ENCODE measurements at places on chromosomes 1 and 21.

- DNase-seq = peak; percentile 84
Observed at GRCh38 chr1:151594143-151594625, 17.7 kb upstream of the SNX27 start.

- DNase-seq = no peak
Observed at GRCh38 chr1:206887701-206888100, 9.5 kb upstream of the IL24 start.

DNA sequence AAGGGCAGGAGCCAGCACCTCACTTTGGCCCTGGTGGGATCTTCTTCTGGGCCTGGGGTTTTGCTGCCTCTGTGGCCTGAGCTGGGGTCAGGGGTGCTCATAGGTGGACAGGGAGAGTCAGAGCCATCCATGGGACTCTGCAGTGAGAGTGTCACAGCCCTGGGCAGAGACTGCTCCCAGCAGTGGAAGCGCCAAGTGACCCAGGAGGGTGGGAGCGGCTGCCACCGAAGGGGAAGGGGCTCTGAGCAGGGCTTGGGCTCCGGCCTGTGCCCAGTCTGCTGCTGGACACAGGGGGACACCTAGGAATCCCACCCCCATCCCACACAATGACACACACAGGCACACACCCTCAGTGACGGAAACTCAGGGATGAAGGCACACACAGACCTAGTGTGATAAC lies 368 bp downstream of the CLCNKB start:
- no peak for DNase-seq

DNA sequence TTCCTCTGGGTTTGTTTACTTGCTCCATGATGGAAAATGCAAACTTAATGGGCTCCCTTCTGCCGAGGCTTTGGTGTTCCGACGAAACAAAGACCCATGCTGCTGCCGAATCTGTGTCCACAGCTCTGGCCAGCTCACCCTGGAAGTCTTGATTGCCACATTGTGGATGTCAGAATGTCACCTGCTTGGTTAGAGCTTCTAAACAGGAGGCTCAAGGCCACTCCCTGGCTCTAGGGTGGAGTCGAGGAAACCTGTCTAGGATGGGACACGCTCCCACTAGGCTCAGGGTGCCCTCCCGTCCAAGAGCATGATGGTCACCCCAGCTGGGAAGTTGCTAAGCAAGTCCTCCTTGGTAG lies 279.3 kb upstream of the VAMP3 start:
- no peak for DNase-seq

GRCh38 chr1:7462617-7463016 lies 308.5 kb upstream of the VAMP3 start:
- no peak for DNase-seq

DNA sequence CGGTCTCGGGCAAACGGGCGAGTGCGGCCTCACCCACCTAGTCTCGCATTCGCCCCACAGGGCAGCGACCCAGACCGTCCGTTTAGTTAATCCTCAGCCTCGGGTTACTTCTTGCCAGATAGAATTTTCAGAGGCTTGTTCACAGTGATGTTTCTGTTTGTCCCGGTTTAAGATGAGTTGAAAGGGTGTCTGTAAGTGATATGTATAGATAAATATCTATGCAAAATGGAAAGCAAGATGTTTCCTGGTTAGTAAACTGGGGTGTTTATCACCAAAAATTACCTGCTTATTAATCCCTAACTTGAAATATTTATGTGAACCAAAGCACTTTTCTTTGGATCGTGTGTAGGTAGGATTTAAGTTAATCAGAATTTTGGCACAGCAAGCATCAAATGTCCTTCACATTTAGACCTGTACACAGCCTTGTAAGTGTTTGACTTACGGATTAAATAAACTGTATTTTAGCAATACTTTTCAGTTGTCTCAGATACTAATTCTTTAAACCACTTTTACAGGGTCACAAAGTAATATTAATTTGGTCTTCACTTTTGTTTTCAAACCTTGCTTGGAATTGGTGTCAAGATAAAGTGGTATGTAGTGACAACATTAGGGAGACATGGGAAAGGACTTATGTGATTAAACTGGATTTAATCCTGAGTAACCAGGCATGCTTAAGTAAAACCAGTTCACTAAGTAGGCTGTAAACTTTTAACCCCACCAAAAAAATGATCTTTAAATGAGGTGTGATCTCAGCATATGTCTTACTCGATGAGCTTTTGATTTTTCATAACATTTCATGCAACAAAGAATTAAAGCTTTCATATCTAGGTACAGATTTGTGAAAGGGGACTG lies 914 bp downstream of the ZNF326 start:
- no peak for DNase-seq

GRCh38 chr21:16550917-16551741 lies 821.3 kb downstream of the USP25 start:
- no peak for DNase-seq

DNA sequence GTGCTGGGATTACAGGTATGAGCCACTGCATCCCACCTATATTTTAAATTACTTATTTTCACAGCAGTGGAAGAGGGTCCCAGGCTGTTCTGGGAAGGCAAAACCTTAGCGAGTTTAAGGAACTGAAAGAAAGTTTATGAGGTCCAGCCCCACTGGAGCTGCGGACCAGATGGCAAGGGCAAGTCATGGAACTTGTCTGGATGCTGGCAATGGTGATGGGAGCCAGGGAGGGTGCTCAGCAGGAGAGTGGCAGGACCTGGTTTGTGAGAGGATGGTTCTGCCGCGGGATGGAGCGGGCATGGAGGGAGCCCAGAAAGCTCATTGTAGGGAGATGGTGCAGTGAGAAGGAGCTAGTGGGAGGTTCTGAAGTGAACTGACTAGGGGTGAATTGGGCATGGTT lies 50.6 kb upstream of the SLC45A1 start:
- no peak for DNase-seq

GRCh38 chr1:156025876-156026275 lies 5.1 kb upstream of the SSR2 start:
- peak; percentile 15 for DNase-seq

GRCh38 chr1:203986887-203987461 lies 85.9 kb upstream of the SOX13 start:
- no peak for DNase-seq

DNA sequence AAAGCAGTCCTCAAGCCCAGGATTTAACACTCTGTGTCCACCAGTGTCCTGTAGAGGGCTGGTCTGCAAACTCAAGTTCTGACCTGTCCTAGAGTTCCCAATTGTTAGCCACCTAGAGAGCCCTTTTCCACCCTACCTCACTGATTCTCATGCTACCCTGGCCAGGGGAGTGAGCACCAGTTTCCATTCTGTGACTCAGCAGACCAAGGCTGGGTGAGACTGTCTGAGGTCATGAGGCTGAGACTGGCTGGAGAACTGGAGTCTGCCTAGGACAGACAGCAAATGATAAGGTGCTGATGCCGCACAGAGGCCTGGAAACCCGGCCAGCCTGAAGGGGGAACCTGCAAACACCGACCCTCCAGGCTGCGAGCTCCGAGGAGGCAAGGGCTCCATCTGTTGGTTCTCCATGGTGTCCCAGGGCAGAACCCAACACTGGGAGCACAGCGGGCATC lies 13.7 kb downstream of the GLIS1 start:
- no peak for DNase-seq

- DNase-seq = no peak
Observed at GRCh38 chr1:112841825-112842224, 114.2 kb downstream of the SLC16A1 start.

DNA sequence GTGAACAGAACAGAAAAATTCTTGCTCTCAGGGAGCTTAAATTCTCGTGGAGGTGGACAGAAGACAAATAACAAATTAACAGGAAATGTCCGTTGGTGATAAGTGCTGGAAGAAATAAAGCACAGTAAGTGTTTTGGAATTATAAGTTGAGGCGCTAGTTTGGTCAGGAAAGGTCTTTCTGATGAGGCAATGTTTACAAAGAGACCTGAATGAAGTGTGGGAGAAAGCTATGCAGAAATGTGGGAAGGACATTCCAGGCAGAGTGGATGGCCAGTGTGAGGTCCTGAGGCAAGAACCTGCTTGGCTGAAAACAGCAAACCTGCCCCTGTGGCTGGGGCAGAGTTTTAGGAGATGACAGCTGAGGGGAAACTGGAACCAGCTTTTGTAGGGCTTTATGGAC lies 23.3 kb downstream of the NGF start:
- no peak for DNase-seq

GRCh38 chr1:3852711-3853485 lies 4.1 kb downstream of the CEP104 start:
- DNase-seq = no peak

DNA sequence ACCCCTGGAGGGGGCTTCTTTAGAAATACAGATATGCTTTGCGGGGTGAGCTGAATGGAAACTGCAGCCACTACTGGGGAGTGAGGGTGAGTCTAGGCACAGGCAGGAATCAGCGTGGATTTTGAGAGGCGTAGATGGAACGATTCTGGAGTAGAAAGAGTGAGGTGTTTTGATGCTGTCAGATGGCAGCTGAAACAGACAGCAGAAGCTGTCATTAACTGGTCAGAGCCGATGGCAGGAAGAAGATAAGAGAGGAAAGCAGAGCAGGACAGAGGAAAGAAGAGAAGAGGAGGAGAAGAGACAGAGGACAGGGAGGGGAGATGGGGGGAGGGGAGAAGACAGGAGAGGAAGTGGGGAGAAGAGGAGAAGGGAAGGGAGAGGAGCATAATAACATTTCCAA lies 138.5 kb downstream of the LRIG2 start:
- no peak for DNase-seq

- no peak for DNase-seq
Observed at GRCh38 chr1:185537596-185537995, 196.6 kb upstream of the HMCN1 start.

DNA sequence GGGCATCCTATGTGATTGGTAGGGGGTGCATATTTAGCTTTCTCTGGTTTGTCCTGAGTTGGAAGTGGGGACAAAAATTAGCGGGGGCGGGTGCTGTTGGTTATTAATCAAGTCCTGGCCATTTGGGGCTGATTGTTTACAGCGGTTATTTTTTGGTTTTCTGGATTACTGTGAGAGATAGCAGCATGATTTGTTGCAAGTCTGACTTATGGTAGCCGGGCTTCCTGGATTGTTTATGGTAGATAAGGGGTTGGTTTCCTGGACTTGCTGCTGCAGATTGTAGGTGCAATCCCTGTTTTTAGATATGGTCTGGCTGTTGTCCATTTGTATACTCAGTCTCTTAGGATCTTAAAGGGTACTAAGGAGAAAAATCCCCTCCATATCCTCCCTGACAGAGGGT lies 12.1 kb upstream of the PROK1 start:
- no peak for DNase-seq

- no peak for DNase-seq
Observed at GRCh38 chr1:82455342-82455741, 654.6 kb downstream of the ADGRL2 start.

- no peak for DNase-seq
Observed at GRCh38 chr1:25118546-25118945, 113.8 kb downstream of the SYF2 start.

DNA sequence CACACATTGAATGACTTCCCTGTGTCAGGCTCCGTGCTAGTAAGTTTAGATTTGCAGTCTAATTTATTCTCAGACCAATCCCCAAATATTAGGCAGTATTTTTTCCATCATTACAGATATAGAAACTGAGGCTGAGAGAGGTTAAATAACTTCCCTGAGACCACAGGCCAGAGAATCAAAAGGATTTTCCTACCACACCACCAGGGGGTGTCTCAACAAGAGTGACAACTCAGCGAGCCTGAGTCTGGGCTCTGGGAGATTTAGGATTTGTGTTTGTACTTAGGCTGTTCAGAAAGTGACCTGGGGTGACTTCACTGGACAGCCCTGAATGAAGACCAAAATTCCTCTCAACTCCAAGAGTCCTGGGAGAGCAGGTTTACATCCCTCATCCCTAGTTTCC lies 13.3 kb upstream of the LCE5A start:
- DNase-seq = no peak

GRCh38 chr1:66443793-66444192 lies 90.2 kb upstream of the SGIP1 start:
- DNase-seq = no peak

GRCh38 chr1:235008239-235008638 lies 120.4 kb downstream of the TOMM20 start:
- no peak for DNase-seq

GRCh38 chr1:7989762-7990428 lies 28.4 kb downstream of the PARK7 start:
- DNase-seq = no peak

GRCh38 chr1:156126043-156126629 lies 11.6 kb downstream of the LMNA start:
- DNase-seq = no peak

DNA sequence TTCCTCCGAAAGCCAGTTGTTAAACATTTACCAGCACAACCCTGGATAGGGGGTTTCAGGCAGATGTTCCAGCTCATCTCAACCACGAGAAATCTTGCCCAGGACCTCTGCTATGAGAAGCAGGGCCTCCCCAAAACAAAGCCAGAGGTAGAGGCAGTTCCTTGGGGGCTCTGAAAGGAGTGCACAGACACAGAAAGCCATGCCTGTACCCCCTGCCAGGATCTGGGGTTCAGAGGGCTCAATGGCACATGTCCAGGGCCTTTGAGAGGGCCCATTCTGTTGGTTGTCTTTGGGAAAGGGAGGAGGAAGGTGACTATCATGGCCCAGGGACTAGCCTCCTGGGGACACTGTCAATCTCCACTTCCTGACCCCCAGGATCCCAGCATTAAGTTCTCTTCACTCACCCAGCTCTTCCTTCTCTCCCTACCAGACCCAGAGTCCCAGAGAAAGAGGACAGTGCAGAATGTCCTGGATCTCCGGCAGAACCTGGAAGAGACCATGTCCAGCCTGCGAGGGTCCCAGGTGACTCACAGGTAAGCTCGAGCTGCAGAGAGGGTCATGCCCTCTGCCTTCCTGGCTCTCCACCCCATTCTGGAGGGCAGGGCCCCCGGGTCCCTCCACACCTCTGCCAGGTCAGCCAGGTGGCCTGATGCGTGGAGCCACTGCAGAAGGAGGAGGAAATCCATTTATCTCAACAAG lies 116.4 kb upstream of the IPO9 start:
- no peak for DNase-seq

DNA sequence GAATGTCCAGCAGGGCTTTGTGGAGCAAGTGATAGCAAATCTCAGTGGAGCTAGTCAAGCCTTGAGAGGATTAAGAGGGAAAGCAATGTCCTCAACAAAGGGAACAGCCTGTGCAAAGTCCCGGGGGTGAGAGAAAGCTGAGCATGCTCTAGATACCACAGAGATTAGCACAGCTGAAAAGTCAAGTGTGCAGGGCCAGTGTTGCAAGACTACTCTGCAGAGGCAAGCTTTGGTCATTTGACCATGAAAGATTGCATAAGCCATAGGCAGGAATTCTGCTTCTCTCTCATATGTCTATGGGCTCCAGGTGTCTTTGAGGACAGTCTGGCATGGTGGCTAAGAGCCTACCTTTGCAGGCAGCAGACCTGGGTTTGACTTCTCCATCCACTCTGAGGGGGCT lies 181.0 kb upstream of the JUN start:
- DNase-seq = no peak

- DNase-seq = peak; percentile 13
Observed at GRCh38 chr21:17612023-17612564, 607 bp downstream of the BTG3 start.

- peak; percentile 86 for DNase-seq
Observed at GRCh38 chr1:45584351-45585109, 689 bp downstream of the NASP start.

Data from stimulated activated CD4-positive, alpha-beta T cell treated with anti-CD3 and anti-CD28 coated beads, Interleukin-1b, Interleukin-23, amount 100 ng/mL, for 4 hours (primary cell).